SK-MEL-5 (cell line): ENCODE measurements at places on chromosomes 6 and 20. TPM values are rescaled to one million over a fixed set of nuclear protein-coding genes. Genes with fewer than 3 reads are reported as not detected.
A peak's percentile ranks its signal among the peaks of the same experiment; 100 is the strongest.

TMEM74B gene
- total RNA-seq, result 3.9 and 5.7 TPM in 2 replicates

C20orf144 gene
- not detected in 2 replicates for total RNA-seq

CALHM5 gene
- 0.05 TPM in 1 of 2 replicates, not detected in the other for total RNA-seq

PPIL6 gene
- total RNA-seq, result 1.2 and 1.4 TPM in 2 replicates

OOEP gene
- not detected in 2 replicates for total RNA-seq

LY6G6D gene
- total RNA-seq, result not detected in 2 replicates

C6orf163 gene
- total RNA-seq, result 1.3 and 1.4 TPM in 2 replicates

CPXM1 gene
- 0.48 and 0.98 TPM in 2 replicates for total RNA-seq

SPATS1 gene
- total RNA-seq, result 0.53 and 0.74 TPM in 2 replicates

PSMB1 gene
- total RNA-seq, result 341 and 368 TPM in 2 replicates

KCNQ5 gene
- total RNA-seq, result 13.9 and 24.1 TPM in 2 replicates

TPX2 gene
- 69.1 and 74.2 TPM in 2 replicates for total RNA-seq

HLA-A gene
- total RNA-seq, result 451 and 474 TPM in 2 replicates

GRCh38 chr6:13453771-13454251, 33.6 kb downstream of the GFOD1 start:
- no peak for DNase-seq

GRCh38 chr6:158283304-158283980, 28.8 kb upstream of the TULP4 start:
- peak; percentile 21 for DNase-seq

DNA sequence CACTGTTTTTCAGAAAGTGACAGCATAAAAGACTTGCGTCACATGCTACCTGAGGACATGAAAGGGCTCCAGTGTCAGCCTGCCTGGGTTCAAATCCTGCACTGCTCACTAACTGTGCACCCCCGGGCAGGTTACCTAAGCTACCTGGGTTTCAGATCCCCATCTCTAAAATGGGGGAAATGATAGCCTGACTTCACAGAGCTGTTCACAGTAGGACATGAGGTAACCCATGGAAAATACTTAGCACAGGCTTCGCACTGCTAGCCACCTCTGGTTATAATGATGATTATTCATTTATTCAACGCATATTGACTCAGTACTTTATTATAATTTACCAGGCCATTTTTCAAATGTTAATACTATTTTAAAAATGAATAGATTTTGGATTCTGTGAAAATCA, 23.0 kb downstream of the TBC1D7 start:
- no peak for DNase-seq

DNA sequence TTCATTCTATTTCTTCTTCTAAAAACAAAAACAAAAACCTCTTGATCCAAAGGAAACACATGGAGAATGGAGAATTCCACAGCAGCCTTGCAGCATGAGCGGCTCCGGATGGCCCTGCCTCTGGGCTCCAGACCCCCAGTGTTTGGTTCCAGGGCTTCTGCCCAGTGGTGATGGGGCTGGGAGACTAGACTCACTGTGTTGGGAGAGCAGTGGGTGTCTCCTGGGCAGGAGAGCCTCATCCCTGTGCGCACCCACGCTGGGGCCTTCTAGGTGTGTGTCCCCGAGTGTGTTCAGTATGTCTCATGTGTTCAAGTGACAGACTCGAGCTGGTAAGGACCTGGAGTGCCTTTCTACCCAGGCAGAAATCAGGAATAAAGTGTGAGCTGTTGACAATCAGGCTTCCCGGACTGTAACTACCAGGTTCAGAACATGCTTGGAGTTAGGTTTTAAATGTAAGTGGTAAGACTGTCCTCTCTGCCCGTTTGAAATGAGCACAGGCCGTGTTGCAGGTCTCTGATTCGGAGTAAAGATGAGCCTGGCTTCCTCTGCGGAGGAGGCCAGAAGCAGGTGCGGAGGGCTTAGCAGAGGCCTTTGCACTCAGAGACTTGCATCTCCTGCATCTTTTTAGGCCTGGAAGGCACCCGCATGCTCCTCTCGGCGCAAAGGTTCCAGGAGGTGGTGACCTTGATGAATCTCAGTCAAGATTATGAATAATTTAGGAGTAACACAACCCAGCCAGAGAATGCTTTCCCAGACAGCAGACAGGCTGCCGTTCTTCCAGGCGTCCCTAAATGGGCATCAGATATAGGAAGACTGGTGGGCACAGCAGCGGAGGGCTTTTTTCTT, 253.6 kb downstream of the CDH26 start:
- DNase-seq, result no peak

DNA sequence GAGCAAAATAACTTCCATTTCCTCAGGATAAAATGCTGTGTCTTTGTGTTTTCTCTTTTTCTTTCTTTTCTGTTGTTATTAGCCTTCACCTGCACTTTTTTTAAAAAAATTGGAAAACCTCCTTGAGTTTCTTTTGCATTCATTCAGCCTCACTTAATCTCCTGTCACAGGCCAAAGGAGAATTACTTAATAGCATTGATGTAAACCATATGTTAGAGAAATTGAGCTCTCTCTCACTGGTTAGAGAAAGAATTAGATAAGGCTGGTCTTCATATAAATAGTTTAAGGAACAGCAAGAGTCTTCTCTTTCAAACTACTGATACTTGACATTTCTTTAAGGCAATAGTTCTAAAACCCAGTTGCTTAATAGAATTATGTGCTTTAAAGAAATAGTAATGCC, 564.2 kb downstream of the TFAP2B start:
- DNase-seq, result no peak

DNA sequence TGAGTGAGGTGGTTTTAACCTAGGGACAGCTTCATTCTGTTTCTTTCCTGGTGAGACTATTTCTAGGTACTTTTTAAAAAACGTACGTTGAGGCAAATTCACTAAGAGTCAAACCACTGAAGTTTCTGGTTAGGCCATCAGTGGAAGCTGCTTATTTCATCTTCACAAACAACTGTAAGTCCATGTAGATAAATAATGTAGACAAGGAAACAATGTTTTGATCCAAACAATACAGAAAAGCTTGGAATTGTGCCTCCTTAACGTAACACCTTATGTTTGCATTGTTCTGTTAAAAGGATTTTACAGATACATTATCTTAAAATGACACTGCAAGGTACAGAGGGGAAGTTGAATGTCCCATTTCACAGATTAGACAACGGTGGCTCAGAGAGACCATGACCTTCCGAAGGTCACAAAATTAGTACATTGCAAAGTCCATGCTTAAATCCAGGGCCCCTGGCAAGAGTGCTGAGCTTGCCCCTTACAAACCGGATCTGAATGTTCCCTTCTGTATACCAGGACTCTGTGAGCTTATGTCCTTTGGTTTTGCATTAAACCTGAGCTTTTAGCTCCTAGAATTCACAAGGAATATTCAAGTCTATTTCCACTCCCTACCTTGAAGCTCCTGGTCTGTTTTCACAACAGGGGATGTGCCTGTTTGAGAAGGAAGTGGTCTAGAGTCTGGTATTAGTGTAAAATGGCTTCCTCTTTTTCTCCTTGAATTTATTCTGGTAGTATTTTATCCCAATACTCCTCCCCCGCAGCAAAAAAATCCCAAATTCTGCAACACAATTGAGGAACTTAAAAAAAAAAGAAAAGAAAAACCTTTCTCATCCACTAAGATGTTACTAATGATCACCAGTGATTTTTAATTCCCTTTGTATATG, 28.9 kb upstream of the ZNF217 start:
- DNase-seq, result peak; percentile 42

GRCh38 chr6:122289762-122290539, 109.5 kb upstream of the HSF2 start:
- peak; percentile 57 for DNase-seq

GRCh38 chr6:129469070-129469662, 240.8 kb downstream of the ARHGAP18 start:
- peak; percentile 14 for DNase-seq

DNA sequence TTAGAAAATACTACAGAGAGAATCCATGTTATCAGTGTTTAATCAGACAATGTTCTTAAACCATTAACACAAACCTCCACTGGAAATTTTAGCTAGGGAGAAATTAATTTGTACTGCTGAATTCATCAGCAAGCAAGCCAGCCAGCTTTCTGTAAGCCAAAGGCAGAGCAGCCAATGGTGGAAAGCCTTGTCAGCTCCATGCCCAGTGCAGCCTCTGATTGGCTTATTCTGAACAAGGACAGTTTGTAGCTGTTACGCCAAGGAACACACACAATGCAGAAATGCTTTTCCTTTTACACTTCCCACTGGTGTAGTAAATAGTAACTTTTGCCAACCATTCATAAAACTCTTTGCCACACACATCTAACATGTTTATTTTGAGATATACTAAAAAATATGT, 265.0 kb downstream of the TENT5A start:
- DNase-seq, result no peak

DNA sequence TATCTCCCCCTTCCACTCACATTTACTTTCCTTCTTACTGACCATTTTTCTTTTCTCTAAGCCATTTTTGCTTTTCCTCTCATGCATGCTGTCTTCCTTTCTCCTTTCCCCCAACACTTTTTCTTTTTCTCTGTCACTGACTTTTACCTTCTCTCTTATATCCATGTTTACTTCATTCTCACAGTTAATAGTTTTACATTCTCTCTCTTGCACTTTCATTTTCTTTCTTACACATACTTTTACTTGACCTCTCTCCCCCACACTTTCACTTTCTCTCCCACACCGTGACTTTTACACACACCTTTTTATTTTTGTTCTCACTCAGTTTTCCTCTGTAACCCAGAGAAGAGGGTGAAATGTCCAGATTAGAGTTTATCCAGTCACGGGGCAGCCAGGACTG, 636.3 kb downstream of the PTPRT start:
- DNase-seq, result no peak

- no peak for DNase-seq
Observed at GRCh38 chr6:144298194-144298593, 13.1 kb downstream of the UTRN start.

DNA sequence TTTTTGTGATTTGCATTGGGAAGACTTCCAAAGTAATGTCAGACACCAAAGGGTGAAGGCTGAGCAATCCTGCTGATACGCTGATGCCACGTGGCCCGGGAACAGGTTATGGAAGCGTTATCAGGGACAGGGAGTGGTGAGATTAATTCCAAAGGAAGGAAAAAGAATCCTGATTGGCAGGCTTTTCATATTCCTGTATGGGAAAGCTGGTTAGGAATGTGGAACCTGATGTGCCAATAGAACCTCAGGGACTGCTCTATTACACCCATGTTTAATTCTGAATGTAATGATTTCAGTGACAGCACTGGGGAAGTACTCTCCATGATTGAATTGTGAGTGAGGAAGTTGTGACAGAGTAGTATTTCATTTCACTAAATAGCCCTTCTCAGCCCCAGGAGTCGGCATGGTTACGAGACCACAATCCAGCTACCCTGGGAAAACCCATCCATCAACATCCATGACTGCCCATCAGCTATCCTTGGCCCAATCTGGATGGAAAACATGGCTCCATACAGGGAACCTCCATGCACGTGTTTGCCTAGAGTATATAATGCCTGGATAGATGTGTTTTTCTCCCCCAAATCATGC, 49.4 kb downstream of the F13A1 start:
- DNase-seq, result no peak

DNA sequence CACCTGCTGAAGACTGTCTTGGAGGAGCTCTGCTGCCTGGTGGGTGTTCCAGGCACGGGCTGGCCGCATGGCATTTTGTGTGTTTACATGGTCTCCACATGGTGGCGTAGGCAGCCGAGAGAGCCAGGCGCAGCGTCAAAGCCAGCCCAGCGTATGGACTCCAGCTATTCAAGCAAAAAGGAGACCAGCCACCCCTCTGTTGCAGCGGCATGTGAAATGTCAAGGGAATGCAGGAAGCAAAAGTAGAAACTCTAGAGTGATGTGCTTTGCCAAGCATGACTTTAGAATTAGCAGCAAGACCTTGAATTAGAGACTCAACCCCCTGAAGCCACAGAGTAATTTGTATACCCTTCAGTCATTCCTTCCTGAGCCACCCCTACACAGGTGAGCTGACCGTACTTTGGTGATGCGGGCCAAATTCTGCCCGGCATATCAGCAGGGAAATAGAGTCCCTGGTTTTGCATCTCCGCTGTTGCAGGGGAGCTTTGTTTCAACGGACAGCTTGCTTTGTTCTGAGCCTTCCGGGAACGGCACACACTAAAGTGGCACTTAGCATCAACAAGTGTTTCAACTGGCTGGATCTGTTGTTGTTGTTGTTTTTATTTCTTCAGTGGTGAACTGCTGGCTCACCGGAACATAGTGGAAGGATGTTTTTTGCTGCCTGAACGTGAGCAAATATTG, 48.5 kb downstream of the FNDC1 start:
- peak; percentile 67 for DNase-seq

- DNase-seq, result no peak
Observed at GRCh38 chr6:51562198-51562597, 525.2 kb downstream of the PKHD1 start.

DNA sequence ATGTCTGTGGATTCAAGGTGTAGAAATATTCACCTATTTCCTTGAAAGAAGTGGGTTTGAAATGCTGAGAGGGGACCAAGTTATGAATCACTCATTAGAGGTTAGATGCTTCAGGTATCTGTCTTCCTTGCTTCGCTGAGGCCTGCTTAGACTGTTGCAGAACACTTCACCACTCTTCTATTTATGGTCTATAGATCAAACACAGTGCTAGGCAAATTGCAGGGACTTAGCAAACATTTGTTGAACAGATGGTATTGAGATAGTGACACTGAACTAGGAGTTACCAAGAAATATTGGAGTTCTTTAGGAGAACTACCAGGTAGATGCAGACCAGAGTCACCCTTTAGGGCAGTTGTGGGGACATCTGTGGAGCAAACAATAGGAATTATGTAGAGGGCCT, 123.8 kb downstream of the RFPL4B start:
- no peak for DNase-seq

DNA sequence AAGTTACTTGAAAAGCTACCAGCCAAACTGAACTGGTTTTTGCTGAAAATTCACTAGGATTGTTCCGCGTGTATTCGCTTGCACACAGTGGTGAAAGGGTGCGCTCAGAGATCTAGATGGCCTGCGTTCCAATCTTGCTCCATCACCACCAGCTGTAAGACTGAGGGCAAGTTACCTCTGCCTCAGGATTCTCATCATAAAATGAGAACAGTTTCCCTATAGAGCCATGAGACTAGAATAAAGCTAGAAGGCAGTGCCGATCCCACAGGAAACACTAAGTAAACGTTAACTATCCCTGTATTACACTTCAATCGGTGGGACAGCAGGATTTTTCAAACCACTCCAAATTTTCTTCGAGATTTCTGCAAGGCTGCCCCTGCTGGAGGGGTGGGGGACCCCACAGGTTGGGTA, 838 bp downstream of the AHCY start:
- no peak for DNase-seq

DNA sequence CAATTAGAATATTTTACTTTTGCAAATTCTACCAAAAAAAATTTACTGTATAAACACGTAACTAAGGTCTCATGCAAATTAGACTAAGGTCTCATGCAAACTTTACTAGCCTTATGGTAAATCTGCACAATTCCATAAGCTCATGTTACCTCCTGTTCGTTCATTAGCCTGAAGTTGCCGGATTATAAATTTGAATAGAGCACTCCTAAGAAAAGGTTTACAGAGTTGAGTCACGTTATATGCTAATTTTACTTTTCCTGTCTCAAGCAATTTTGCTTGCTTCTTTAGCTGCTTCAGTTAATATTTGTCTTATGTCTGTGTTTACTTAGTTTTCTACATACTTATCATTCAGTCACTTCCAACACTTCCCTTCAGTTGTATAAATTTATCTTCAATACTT, 1434.0 kb upstream of the EYS start:
- DNase-seq, result no peak
